ENCODE measurements at places on chromosomes 1 and 21.

DNA sequence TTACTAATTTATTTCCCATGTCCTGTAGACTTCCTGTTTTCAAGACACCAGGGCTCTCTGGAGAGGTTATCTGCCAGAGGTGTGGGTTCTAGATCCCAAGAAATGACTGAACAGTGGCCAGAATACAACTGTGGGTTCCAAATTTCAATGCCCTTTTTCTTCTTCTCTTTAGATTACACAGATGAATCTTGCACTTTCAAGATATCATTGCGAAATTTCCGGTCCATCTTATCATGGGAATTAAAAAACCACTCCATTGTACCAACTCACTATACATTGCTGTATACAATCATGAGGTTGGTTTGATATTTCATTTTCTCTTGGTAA, 15.0 kb downstream of the IFNAR2 start:
- DNase-seq: no peak

- no peak for DNase-seq
Observed at GRCh38 chr1:43303471-43304313, 2.9 kb downstream of the TIE1 start.

- DNase-seq: no peak
Observed at GRCh38 chr1:93623875-93624274, 57.8 kb downstream of the BCAR3 start.

DNA sequence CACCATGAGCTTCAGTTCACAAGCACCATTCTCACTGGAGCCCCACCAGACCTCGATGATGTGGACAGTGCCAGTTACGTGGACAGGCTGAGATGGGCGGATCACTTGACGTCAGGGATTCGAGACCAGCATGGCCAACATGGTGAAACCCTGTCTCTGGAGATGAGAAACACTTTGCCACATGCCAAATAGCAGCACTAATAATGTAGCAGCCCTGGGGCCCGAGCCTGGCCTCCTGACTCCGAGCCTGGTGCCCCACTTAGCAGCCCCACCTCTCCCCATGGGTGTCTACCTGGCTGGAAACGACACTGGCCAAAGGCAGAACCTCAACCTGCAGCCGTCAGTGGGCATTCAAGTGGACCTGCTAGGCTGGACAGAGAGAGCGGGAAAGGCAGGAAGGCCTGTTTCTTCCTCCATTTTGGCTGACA, 129.1 kb downstream of the TOMM20 start:
- DNase-seq: no peak

- no peak for DNase-seq
Observed at GRCh38 chr1:54312796-54313316, 93.3 kb downstream of the SSBP3 start.

- DNase-seq: no peak
Observed at GRCh38 chr21:18430341-18430740, 26.8 kb upstream of the TMPRSS15 start.

GRCh38 chr1:35062518-35063196, 16.5 kb upstream of the ZMYM1 start:
- no peak for DNase-seq

DNA sequence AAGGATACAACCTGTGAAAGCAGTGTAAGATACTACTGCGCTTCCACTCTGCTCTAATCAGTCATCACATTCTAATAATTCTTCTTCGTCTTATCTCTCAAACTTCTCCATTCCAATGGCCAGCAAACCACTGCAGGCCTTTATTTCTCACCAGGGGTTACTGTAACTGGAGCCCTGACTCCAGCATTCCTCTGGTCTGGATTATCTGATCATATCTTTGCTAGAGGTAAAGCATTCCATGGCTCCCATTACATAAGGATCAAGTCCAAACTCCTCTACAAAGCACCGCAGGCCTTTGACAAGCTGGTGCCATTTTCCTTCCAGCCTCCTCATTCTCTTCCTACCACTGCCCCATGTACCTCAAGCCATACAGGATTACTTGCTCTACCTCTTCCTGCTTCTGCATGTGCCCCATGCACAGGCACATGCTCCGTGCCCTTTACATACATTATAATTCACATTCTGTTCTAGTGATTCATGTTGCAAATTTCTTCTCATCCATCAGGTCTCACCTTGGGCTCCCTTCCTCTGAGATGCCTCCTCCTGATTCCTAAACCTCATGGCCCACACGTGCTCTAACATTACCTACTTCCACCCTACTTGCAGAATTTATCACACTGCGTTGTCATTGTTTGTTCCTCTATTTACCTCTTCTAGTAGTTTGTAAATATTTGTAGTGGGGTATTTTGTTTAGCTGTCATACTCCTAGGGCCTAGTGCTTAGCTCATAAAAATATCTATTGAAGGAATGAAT, 9.3 kb upstream of the SERBP1 start:
- DNase-seq: no peak

DNA sequence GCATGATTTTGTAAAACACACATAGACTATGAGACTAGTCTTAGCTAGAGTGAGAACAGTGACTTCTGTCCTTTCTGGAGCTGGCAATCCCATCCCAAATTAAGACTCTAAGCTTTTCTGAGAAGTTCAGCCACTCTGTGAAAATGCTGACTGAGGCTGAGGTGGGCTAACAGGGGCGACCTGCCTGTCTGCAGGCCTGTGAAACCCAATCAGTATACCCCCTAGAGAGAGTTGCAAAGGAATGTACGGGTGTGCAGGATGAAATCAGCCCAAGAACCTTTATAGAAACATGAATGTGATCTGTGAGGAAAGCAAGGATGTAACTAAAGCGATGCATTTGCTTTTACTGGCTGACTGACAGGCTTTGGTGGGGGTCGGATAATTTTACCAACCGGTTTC, 16.0 kb upstream of the TBX15 start:
- DNase-seq: no peak

DNA sequence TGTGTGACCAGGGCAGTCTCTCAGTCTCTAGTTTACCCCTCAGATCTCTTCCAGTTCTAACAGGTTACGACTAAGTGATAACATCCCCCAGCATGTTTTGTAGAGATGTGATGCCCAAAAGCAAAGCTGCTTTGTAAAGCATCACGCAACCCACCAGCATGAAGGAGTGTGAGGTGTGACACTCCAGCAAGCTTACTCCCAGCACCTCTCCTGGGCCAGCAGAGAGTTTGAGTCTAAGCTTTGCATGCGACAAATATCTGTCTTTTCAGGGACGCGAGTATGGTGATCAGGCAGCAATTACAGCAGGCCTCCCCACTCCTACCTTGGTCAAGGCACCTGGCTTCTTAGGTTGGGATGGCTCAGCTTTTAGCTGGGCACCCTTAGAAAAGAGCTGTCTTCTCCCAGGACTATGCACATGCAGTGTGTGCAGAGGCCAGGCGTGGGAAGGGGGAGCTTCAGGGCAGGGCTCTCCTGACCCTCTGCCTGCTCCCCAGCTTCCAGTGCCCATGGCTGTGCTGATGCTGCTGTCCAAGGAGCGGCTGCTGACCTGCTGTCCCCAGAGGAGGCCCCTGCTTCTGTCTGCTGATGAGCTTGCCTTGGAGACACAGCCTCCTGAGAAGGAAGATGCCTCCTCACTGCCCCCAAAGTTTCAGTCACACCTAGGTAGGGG, 48.2 kb downstream of the ELK4 start:
- no peak for DNase-seq

- DNase-seq: no peak
Observed at GRCh38 chr1:54105736-54106269, 47.0 kb downstream of the CDCP2 start.

Data from GM13977 (cell line).